Stimulated activated CD4-positive, alpha-beta T cell treated with anti-CD3 and anti-CD28 coated beads, Interleukin-4, amount 100 ng/mL, for 24 hours (primary cell): ENCODE measurements at places on chromosomes 16 and 17.

DNA sequence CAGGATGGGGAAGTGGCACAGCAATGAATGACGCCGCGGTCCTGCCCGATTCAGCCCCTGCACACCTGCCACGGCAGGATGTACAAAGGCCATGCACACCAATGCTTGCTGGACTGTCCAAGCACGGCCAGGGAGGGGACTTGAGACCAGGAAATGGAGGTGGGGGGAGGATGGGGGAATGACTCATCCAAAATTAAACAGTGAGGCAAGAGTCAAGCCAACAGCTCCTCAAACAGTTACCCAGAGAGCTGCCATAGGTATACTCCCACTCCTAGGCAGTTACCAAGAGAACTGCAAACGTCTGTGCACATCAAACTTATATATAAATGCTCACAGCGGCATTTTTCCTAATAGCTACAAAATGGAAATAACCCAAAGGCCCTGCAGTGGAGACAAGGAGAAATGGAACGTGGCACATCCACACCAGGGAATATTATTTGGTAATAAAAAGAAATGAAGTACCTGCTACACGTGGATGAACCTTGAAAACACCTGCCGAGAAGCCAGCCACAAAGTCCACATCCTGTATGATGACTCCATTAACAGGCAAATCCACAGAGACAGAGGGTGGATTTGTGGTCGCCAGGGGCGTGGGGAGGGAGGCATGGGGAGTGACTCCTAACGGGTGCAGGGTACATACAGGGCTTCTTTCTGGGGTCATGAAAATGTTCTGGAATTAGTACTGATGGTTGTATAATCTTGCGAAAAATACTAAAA, 54.1 kb downstream of the VAC14 start:
- DNase-seq, result no peak

GRCh38 chr16:57753448-57754353, 18.1 kb downstream of the KATNB1 start:
- no peak for DNase-seq

DNA sequence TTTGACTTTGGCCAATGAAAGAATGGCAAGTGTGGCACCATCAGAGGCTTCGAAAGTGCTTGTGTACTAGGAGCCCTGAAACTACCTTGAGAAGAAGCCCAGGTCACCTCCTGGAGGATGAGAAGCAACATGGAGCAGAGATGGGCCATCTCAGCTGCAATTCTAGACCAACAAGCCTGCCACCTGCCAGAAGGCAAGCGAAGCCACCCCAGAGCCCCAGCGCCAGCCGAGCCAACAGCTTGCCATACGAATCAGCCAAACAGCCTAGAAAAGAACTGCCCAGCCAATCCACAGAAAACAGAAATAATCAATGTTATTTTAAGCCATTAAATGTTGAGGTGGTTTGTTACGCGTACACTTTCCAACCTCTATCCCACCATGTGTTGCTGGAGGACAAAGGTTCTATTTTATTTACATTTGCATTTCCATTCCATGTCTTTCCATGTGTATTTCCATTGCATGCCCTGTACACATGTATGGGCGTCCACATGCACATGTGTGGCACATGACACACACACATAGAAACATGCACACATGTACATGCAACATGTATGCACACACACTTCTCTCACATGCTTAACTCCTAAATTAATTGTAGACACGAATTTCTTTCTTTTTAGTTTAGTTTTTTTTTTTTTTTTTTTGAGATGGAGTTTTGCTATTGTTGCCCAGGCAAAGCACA, 144.3 kb upstream of the TNRC6C start:
- DNase-seq, result no peak

- no peak for DNase-seq
Measured at GRCh38 chr17:8337802-8338752, 1.6 kb upstream of the ODF4 start.

GRCh38 chr17:78342449-78343186, 17.3 kb downstream of the SOCS3 start:
- DNase-seq, result no peak

GRCh38 chr17:45914047-45914717, 19.8 kb downstream of the MAPT start:
- DNase-seq, result no peak

DNA sequence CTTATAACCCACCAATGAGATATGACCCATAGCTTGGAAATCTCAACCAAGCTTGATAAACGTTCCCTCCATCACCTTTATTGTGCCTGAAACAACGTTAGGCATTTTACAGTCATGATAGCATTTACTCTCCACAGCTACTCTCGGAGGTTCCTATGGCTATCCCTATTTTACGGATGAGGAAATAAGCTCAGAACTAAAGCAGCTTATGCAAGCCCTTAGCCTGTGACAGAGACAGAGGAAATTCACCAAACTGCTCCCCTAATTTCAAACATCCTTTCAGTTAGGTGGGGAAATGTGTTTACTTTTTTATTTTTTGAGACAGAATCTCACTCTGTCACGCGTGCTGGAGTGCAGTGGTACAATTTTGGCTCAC, 18.7 kb downstream of the DCUN1D3 start:
- no peak for DNase-seq

DNA sequence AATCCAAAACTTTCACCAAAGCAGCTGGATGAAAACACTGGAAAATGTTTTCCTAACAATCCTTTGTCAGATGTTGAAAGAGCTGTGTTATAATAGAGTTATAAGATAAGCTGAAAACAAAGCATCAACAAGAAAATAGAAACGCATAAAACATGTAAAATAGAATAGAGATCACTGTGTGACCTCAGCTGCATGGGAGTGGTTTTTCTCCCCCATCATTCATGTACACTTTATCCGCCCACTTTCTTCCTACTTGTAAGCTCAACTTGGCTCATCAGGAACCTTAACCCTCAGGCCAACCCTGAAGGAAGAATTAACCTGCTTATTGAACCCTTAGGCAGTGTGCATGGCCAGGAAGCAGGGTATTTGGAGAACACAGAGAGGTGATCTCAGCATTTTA, 238.5 kb upstream of the PMFBP1 start:
- DNase-seq, result no peak

DNA sequence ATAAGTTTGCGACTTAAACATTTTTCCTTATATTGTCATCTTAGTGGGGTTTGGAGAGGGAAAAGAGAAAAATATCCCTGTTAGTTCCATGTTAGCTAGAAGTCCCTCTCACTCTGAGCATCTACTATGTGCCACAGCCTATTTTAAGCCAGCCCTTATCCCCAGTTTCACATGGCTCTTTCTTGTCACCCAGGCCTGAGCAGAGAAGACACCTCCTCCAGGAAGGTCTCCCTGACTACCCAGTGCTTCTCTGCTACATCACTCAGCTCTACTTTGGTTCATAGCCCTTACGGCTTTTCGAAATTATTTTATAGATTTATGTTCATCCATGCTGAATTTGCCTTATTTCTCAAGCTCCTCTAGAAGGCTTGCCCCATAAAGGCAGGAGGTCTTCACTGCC, 7.2 kb upstream of the MAP2K3 start:
- no peak for DNase-seq

GRCh38 chr17:47176389-47176826, 12.7 kb downstream of the CDC27 start:
- DNase-seq, result no peak

DNA sequence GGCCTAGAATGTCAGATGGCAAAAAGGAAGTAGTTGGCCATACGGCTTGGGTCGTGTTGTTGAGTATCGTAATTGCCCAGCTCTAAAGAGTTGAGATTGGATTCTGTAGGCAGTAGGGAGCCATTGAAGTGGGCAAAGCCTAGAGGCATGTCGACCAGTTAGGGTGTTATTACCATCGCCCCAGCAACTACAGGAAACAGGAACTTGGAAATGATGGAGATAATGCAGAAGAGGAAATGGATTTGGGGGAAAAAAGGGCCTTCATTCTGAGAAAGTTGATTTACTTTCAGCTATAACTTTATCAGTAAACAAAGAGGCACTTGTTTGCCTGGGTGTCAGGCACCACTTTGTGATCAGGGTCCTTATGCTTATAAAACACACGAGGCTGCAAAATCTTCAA, 52.6 kb downstream of the COX10 start:
- no peak for DNase-seq

GRCh38 chr16:54159490-54160080, 127.0 kb downstream of the IRX3 start:
- DNase-seq, result no peak

DNA sequence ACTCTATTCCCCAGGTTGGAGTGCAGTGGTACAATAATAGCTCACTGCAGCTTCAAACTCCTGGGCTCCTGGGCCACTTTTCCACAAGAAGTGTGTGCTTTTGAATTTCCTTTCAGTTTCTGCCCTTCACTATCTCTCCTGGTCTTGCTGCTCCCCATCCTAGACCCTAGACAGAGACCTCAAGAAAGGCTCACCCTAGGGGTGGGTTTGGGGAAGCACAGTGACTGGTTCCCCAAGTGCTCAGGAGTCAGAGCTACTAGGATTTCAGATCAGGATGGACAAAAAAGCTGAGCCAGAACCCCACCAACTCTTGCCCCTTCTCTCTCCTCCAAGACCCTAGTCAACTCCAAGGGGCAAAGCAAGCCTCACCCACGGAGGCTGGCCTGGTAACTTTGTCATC, 1.6 kb upstream of the SEBOX start:
- DNase-seq, result no peak

DNA sequence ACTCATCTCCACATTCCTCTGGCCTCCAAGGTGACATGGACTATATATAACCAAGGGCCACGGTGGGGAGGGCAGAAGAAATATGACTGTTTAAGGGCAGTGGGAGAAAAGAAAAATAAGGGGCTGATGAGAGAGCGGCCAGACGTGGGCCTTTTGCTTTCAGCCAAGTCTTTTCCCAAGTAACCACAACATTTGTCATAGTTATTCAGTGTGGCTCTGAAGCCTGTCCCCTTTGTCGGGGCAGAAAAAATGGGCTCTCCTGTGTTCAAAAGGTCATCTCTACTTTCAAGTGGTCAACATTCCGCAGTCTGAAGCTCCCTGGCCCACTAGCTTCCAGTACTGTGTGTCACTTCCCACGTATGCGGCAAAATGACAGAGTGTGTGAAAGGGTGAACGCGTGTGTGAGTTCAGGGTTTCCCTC, 245.4 kb downstream of the NTN1 start:
- DNase-seq, result no peak

DNA sequence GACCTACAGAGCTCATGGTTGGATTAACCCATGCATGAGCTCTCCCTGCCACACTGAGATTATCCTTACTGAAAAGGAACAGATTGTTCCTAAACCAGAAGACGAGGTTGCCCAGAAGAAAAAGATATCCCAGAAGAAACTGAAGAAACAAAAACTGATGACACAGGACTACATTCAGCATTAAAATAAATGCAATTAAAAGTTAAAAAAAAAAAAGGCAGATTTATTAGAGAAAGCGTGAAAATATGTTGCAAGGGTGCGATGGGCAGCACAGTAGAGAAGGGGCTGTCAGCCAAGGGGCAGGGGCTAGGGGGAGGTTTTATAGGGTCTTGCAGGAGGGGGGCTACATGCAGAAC, 40.2 kb upstream of the BPTF start:
- DNase-seq, result no peak

DNA sequence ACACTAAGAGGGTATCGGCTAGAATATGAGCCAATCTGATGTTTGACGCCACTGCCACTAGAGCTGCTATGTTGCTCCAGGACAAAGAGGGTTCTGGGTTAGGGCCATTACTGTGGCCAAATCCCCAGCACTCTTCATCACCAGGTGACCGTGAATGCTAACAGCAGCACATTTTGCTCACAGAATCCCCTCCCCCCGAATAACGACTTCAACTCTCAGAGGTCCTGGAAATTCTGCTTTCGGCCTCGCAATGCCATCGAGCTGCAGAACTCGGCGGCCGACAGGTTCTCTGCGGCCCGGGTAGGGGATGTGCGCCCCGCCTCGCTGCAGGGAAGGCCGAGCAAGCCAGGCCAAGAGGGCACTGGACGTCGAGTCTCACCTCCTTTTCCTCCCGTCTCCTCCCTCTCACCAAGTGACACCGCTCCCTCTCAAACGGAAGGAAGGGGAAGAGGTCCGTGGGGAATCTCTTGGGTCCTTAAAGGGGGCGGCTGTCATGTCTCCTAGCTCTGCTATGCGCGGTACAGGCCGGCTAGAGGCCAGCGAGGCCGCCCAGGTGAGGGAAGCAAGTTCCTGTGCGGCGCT, 31.9 kb downstream of the CDK5R1 start:
- DNase-seq, result no peak

- DNase-seq, result no peak
Measured at GRCh38 chr17:16003841-16004240, 4.2 kb downstream of the TTC19 start.

DNA sequence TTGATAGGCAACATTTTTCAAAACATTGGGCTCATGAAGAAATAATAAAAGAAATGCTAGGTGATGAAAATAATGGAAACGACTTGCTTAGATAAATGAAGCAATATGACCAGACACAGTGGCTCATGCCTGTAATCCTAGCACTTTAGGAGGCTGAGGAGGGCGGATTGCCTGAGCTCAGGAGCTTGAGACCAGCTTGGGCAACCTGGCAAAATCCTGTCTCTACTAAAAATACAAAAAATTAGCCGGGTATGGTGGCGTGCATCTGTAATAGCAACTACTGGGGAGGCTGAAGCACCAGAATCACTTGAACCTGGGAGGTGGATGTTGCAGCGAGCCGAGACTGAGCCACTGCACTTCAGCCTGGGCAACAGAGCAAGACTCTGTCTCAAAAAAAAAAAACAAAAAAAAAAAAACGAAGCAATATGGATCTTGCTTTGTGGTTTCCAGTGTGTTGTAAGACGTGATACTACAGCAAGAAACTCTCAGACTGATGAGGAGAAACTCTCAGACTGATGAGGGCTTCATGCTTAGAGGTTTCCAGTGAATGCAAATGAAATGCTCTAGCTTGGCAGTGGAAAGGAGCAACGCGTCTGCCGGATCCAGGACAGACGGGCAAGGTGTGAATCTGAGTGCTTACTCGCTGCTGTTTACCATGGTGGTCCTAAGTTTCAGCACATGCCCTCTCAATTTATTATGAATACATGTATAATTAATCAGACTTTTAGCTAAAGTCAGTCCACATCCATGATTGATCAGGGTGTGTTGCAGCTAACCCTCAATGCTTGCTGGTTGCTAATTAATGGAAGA, 11.5 kb upstream of the IGF2BP1 start:
- no peak for DNase-seq

DNA sequence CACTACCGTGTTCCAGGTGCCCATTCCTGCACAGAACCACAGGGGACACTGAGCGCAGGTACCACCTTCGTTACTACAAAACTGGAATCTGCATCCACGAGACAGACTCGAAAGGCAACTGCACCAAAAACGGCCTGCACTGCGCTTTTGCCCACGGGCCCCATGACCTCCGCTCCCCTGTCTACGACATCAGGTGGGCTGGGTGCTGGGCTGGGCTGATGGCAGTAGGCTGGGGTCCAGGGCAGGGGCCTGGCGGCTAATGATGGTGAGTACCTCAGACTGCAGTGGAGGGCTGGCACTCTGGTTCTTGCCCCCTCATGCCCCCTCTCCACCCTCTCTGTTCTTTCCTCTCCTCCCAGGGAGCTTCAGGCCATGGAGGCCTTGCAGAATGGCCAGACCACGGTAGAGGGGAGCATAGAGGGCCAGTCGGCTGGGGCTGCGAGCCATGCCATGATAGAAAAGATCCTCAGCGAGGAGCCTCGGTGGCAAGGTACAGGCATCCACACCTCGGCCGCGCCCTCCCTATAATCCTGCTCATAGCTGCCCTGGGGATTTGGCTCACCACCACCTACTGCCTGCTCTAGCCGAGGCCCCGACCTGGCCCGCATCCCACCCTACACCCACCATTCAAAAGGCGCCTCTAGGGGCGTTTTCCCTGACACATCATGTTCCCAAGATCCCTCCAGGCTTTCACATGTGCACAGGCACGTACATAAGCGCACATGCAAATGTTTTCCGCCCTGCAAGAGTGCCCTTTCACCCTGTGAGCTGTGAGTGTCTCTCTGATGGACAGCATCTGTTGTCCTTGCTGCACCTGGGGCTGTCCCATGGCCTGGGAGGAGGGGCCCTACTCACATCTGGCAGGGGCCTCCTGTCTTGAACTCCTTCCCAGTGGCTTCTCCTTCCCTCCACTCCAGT, 27.7 kb downstream of the UNK start:
- DNase-seq, result no peak
